ENCODE measurements at places on chromosomes 13 and 19.

DNA sequence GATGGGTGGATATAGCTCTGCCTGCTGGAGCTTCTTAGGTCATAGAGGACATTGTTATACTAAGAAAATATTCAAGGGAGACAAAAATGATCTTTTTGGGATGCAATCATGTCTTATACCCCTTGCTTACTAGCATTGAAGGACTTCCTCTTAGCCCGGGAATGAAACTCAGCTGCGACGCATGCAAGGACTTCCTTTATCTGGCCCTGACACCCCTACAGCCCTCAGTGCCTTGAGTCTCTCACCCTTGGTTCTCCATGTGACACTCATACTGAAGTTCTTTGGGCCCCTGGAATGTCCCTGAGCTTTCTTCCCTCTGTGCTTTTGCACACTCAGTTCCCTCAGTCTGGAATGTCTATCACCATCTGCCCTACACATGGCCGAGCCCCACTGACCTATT is 72.5 kb upstream of the MTIF3 start:
- no peak for DNase-seq

DNA sequence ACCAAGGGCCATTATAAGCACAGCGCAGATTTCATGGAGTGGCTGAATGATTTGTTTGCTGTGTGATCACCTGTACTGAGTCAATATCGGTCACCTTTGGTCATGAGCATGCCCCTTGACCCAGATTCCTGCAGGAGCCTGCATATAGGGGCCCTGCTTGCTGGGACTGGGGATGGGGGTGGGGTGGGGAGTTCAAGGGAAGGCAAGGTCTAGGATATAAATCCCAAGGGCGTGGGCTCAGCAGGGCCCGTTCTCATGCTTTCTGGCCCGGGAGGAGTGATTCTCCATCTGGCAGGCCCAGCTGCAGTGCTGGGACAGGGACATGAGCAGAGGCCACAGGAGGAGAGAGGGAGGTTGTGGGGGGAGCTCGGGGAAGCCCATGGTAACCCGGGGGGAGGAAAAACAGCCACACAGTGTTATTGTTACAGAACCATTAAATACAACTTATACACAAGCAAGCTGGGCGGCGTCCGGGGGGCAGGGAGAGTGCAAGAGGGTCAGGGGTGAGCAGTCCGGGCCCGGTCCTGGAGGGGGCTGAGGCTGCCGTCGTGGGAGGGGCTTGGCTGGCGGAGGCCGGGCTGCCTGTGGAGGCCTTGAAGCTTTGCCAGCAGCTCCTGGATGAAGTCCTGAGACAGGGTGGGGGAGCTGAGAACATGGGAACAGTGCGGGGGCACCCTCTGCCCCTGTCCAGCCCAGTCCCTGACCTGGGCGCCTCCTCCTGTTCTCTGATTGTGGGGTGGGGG is 5.2 kb downstream of the PPP1R14A start:
- no peak for DNase-seq

- DNase-seq, result peak; percentile 18
Observed at GRCh38 chr19:50803633-50804419, 13.6 kb downstream of the ACP4 start.

DNA sequence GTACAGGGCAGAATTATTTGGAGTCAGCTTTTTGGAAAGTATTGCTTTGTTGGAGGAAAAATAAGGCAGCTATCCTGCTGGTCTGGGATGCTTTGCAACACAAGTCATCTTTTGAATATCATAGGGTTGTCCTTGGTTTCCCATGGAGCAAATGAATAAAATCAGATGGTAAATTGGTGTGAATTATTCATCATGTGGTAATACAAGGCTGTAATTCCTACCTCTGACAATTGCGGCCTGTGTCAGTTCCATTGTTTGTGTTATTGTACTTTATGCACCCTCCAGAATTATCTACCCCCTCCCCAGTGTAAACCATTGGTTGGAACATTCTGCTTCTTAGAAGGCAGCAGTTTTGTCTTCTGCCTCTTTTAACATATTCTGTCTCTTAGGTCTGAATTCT is 46.2 kb downstream of the RNASEH2B start:
- no peak for DNase-seq

- no peak for DNase-seq
Observed at GRCh38 chr19:38388349-38389100, at the start of gene SPRED3. SPRED3 (plus strand) TSS chr19:38388697; CDS start chr19:38390303, 1,606 bp downstream.

- no peak for DNase-seq
Observed at GRCh38 chr13:45122941-45123340, 2.6 kb downstream of the GTF2F2 start.

GRCh38 chr19:55633861-55634260 is 6.9 kb upstream of the ZNF580 start:
- DNase-seq, result peak; percentile 74

- DNase-seq, result no peak
Observed at GRCh38 chr19:10815969-10816644, 19.9 kb downstream of the TMED1 start.

DNA sequence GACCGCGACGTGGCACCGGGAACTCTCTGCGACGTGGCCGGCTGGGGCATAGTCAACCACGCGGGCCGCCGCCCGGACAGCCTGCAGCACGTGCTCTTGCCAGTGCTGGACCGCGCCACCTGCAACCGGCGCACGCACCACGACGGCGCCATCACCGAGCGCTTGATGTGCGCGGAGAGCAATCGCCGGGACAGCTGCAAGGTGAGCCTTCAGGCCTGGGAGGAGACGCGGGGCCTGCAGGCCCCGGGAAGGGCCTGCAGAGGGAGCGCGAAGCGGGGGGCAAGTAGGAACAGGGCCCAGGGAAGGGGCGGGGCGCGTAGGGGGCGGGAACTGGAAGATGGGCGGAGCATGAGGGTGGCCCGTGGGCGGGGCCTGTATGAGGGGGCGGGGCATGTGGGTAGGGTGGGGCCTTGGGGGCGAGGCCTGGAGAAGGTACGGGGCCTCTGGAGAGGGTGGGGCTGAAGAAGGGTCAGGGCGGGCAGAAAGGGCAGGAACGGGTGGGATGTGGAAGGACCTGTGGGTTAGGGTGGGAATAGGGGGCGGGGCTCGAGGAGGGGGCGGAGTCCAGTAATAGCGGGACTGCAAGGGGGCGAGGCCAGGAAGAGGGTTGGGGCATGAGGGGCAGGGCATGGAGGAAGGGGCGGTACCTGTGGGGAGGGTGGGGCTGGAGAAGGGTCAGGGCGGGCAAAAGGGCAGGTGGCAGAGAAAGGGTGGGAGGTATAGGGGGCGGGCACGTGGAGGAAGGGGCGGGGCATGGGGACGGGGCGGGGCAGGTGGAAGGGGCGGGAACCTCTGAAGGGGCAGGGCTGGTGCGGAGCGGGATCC is 2.5 kb downstream of the CFD start:
- peak; percentile 82 for DNase-seq

- DNase-seq, result no peak
Observed at GRCh38 chr19:42066075-42066754, 3.8 kb downstream of the GRIK5 start.

GRCh38 chr13:47897411-47898050 is 103.5 kb downstream of the SUCLA2 start:
- no peak for DNase-seq

GRCh38 chr13:111388851-111389500 is 68.5 kb downstream of the TEX29 start:
- DNase-seq, result no peak

- peak; percentile 61 for DNase-seq
Observed at GRCh38 chr19:2888731-2889224, 11.9 kb upstream of the ZNF57 start.

- no peak for DNase-seq
Observed at GRCh38 chr13:60261432-60262351, 98.0 kb upstream of the DIAPH3 start.

DNA sequence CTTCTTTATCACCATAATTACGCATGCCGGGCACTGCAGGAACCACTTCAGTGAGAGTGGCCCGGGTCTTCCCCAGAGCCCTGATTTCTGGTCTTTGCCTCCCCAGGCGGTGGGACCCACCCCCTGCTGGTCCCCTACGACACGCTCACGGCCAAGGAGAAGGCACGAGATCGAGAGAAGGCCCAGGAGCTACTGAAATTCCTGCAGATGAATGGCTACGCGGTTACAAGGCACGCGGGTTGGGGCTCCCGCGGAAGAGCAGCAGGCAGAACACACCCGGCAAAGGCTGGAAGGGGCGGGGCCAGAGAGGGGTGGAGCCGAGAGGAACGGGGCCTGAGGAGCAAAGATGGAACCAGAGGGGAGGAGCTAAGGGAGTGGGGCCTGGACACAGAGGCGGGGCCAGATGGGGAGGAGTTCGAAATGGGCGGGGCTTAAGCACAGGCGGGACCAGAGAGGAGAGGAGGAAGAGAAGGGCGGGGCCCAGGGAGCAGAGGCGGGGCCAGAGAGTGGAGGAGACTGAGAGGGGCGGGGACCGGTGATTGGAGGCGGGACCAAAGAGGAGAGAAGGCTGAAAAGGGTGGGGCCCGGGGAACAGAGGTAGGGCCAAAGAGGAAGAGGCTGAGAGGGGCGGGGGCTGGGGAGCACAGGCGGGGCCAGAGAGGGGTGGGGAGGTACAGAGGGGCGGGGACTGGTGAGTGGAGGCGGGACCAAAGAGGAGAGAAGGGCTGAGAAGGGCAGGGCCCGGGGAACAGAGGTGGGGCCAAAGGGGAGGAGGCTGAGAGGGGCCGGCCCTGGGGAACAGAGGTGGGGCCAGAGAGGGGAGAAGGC is 73.4 kb downstream of the RYR1 start:
- peak; percentile 89 for DNase-seq

DNA sequence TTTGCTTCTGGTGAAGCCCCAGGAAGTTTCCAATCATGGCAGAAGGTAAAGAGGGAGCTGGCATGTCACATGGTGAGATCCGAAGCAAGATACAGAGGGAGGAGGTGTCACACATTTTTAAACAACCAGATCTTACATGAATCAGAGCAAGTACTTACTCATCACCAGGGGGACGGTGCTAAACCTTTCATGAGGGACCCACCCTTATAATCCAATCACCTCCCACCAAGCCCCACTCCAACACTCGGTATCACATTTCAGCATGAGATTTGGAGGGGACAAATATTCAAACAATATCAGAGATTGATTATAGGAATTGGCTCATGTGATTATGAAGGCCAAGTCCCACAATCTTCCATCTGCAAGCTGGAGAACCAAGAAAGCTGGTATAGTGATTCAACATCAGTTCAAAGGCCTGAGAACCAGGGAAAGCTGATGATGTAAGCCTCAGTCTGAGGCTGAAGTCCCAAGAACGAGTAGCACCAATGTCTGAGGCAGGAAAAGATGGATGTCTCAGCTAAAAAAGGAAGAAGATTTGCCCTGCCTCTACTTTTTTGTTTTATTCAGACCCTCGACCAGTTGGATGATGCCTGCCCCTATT is 58.6 kb upstream of the WDFY2 start:
- no peak for DNase-seq

DNA sequence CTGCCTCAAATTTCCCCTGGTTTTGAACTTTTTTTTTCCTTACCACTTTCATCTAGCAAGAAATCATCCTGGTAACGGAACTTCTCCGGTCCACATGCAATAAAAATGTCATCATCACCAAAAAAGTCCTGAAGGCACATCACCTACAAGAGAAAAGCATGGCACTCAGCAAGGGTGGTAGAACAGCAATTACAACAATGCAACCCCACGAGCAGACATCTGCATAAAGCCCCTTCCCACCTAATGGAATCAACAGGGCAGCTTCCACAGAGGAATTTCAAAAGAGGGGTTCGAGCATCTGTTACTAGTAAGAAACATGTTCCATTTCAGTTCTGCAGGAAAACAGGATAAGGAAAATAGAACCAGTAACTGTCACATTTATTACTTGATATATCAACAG is 183.9 kb downstream of the DCLK1 start:
- DNase-seq, result no peak

DNA sequence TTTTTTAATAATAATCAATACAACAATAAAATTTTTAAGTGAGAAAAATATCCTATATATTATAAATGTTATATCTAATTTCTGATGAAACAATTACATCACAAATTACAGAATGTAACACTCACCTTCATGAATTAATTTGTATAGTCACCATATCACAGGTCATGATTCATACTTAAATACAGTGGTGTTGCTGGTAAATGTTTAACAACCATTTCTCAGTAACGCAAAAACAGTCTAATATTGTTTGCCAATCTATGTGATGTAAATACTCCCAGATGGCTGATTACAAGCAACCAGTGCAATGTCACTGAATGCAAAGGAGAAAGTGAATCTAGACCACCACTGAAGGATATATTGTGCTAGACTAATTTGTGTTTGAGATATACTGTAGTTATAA is 97.5 kb downstream of the DIAPH3 start:
- no peak for DNase-seq

GRCh38 chr13:90773681-90774080 is 573.8 kb upstream of the MIR17HG start:
- no peak for DNase-seq

DNA sequence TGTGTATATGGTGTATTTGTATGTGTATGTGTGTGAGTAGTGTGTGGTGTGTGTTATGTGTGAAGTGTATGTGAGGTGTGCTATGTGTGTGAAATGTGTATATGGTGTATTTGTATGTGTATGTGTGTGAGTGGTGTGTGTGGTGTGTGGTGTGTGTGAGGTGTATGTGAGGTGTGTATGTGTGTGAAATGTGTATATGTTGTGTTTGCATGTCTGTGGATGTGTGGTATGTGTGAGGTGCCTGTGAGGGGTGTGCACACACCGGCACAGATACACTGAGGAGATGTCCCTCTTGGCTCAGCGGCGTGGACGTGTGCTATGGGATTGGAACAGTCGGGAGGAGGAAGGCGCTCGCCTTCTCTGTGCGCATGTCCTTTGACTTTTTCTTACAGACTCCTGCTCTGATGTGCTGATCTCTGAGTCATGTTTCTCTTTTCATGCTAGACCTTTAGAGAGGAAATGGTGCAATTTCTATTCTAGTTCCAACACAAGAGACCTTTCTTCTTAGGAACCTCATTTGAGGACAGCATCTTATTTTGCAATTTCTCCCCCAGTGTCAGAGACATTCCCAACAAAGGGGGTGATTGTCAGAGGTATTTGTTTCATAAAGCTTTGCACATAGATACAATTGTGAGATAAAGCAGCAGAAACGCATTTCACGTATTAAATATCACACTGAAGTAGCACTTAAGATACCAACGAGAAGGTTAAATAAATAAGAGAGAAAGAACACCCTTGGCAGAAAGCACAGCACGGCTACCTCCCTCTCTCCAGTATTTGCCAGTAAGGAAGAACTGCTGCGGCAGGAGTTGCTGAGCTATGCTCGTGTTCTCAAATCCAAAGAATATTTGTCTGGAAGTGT is 11.3 kb upstream of the TNFRSF19 start:
- peak; percentile 41 for DNase-seq

DNA sequence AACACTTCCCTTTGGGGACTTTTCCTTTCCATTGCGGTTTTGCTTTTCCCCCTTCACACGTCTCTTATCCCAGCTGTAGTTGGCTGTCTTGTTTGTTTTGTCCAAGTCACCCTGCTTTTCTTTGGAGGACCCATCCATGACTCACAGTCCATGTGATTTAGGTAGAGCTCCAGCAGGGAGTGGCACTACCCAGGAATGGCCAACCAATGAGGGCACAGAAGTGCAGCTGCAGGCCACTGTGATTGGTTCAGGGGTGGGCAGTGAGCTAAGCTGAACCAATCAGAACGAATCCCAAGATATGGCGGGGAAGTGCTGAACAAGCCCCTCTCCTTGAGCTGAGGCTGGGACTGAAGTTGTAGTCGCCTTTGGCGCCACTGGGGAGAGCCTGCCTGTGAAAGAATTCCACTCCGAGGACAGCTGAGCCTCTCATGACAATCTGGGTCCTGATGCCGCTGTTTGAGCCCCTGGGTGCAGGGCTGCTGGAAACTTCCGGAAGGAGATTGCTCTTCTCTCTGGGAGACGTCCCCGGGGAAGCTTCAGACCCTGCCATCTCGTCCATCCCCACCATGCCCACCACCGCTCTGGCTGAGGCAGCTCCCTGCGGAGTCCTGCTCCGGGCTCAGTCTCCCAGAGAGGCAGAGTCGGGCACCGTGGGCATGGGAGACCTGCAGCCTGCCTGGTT is 62.9 kb upstream of the URI1 start:
- peak; percentile 49 for DNase-seq

Measured in common myeloid progenitor, CD34-positive (primary cell).